ENCODE measurements at places on chromosomes 2 and 18. TPM values are rescaled to one million over a fixed set of nuclear protein-coding genes. Genes with fewer than 3 reads are reported as not detected.

SH3RF3 gene
- total RNA-seq = 0.78 TPM

- peaks cover 15% of the 10 kb centered on the region for H3K4me1 ChIP-seq
- peaks cover 11% of the 10 kb centered on the region for H3K27me3 ChIP-seq
- H3K27ac ChIP-seq = no peak overlapping the region
- no peak for DNase-seq
- H3K4me3 ChIP-seq = no peak overlapping the region
Measured at GRCh38 chr2:236873636-236874035, 212.1 kb upstream of the COPS8 start.

KYNU gene
- total RNA-seq = 0.18 TPM

PLGLB1 gene
- 0.52 TPM for total RNA-seq

DNA sequence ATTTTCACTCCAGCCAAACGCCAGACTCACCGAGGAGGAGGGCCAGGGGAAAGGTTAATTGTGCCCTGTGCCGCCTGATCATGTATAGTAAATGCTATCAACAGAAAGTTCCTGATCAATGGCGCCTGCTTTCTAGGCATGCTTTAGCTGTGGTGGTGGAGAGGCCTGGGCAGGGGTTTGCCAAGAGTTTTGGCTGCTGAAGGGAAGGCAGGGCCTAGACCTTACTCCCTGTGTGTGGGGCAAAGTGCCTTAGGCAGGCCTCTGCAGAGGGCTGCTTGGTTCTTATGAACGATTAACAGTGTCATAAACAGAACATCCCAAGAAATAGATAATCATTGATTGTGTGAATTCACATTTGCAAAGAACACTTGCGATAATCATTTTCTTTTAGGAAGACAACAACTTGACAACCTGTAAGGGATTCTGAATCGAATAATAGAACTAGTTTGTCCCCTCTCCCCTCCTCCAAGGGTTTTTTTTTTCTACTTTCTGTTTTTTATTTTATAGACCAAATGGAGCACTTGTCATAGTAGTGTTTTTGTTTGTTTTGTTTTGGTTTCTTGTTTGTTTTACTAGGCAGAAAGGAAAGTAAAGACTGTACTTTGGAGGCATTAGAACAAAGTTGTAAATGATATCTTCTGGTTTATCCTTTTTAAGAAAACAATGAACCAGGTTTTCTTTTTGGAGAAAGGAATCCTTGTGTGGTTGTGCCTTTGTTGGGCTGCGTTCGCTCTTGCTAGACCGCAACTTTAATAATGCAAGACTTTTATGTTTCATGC lies 6.5 kb downstream of the TSHZ1 start:
- DNase-seq = no peak
- H3K27ac ChIP-seq = no peak overlapping the region
- peaks cover 25% of the 10 kb centered on the region for H3K27me3 ChIP-seq
- H3K36me3 ChIP-seq = no peaks in the 10 kb centered on the region
- H3K4me3 ChIP-seq = no peak overlapping the region

DNA sequence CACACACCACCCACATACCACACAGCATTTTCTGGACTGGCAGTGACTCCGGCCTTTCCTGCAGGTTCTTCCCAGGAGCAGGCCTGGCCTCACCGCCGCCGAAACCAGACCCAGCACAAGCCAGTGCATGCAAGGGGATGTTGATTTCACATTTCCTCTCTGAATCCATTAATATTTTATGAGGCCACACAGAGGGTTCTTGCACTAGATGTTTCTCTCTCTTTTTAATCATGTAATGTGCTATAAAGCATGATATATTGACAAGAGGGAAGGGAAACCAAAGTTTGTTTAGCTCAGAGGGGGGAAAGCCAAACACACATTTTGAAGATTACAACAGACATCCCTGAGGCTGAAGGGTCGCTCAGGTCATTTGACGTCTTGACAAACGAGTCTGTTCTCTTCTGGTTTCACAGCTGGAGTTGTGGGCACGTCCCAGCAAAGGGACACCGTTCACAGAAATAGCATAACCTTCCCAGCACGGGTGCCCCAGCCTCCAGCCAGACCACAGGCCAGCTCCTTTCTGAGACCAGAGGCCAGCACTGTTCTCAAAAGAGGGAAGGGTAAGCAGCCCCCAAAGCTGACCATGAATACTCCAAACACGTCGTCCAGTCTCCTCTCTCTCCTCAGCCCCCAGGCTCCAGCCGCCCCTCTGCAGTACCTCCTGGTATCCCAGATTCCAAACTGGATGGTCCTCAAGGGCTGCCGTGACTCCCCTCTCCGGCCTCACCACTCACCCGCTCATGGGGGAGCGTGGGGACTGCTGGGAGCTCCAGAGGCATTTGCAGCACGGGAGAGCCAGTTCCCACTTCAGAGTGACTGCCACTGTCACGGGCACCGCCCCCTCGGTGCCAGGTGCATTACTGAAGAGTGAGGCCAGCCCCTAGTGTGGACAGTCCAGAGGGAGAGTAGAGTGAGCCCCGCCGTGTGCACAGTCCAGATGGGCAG lies 340.3 kb upstream of the SALL3 start:
- H3K4me1 ChIP-seq = peaks cover 6% of the 10 kb centered on the region
- no peak overlapping the region for H3K4me3 ChIP-seq
- no peak for DNase-seq
- peaks cover 24% of the 10 kb centered on the region for H3K36me3 ChIP-seq
- H3K27ac ChIP-seq = no peak overlapping the region

SLC66A2 gene
- 20.9 TPM for total RNA-seq

DNA sequence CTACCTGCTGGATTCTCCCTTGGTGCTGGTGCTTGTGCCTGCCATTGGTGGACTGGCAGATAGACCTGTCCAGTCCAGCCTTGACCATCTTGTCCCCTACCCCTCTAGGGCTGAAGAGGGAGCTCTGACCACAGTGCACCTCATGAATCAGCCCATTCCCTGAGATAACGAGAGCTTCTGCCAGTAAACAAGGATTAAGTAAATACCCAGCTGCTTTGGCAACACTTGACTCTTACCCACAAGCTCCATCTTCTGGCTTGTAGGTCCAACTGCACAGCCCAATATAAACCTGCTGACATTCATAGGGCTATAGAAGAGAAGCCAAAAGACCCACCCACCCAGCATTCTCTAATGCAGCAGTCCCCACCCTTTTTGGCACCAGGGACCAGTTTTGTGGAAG lies 186.4 kb downstream of the PIK3C3 start:
- no peak for DNase-seq
- H3K4me1 ChIP-seq = no peaks in the 10 kb centered on the region
- H3K27ac ChIP-seq = no peak overlapping the region

CPLX4 gene
- total RNA-seq = not detected

SPEG gene
- 57.8 TPM for total RNA-seq

DNA sequence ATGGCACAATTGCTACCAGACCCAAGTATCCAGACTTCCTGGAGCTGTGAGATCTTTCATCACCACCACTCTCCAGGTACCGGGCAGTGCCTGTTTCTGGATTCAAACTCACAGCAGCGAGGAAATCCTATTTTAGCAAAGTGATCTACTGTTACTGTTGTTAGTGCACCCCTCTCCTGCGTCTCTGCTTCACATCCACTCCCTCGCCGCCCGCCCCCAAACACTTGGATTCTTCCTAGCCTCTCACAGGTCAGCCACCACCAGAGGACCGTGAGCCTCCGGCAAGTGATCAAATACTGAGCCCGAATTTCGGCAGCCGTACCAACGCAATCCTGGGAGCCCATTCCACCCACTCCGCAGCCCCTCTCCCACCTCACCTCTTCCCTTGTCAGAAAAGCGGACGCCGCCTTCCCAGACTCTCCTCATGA lies 519 bp downstream of the METTL4 start:
- peaks cover 26% of the 10 kb centered on the region for H3K4me1 ChIP-seq
- peak overlapping the region; percentile 98 for H3K4me3 ChIP-seq
- peak overlapping the region; percentile 99 for H3K27ac ChIP-seq
- peaks cover 16% of the 10 kb centered on the region for H3K36me3 ChIP-seq

- DNase-seq = peak; percentile 66
- peaks cover 73% of the 10 kb centered on the region for H3K27me3 ChIP-seq
- H3K4me1 ChIP-seq = peaks cover 13% of the 10 kb centered on the region
Measured at GRCh38 chr18:37253394-37254235, 312.0 kb downstream of the CELF4 start.

DNA sequence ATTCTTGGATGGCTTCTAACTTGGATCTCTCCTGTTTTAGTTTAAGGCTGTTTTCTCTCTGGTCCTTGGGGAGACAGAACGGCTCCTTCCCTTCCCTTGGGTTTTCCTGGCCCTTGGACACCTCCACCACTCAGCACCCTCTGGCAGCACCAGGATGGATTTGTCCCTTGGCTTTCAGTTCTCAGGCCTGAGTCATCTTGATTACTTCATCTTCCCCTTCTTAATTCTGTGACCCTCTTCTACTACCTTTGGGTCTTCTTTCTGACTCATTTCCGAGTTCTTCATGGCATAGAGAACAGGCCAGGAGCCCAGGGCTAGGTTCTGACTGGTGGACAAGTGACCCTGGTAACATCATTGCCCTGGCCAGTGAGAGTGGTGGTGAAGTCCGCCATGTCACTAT lies 14.9 kb downstream of the IGFBP2 start:
- peak overlapping the region; percentile 62 for H3K27ac ChIP-seq
- H3K36me3 ChIP-seq = peaks cover 65% of the 10 kb centered on the region
- H3K4me1 ChIP-seq = peaks cover 85% of the 10 kb centered on the region
- DNase-seq = no peak
- no peaks in the 10 kb centered on the region for H3K27me3 ChIP-seq

HOXD4 gene
- not detected for total RNA-seq

DNA sequence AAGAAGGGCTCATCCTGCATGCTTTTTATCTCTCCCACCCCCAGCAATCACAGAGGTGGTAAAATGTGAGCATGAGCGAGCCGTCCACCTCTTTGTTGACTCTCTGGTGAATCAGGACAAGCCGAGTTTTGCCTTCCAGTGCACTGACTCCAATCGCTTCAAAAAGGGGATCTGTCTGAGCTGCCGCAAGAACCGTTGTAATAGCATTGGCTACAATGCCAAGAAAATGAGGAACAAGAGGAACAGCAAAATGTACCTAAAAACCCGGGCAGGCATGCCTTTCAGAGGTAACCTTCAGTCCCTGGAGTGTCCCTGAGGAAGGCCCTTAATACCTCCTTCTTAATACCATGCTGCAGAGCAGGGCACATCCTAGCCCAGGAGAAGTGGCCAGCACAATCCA lies 19.5 kb downstream of the LIPG start:
- peaks cover 12% of the 10 kb centered on the region for H3K4me1 ChIP-seq

MATN3 gene
- 9.1 TPM for total RNA-seq

RIT2 gene
- 1.4 TPM for total RNA-seq

ADCYAP1 gene
- total RNA-seq = not detected

DNA sequence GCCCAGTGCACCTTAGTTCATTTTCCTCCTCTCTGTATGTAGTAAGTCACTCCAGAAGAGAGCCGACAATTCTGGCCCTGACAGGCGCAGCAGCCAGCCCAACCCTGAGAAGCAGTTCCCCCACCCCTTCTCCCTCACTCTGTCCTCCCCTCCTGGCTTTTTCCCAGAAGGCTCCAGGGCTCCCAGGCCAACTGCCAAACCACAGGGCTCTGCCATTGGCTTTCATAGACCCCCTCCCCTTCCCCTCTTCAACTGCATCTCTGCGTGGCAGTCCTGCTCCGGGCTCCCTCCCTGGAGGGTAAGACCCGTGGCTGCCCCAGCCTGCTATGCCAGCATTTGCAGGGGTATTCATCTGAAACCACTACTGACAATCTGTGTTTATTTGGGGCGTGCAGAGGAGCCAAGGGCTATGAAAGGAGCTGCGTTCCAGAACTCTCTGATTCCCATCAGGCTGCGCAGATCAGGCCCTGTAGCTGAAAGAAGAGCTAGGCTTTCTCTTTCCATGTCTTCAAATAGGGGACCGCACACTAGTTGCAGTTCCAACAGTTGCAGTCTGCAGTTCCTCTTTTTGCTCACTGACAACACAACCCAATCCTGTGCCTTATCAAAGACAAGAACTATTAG lies 388.6 kb upstream of the TNP1 start:
- no peak overlapping the region for H3K4me3 ChIP-seq
- DNase-seq = peak; percentile 14
- H3K4me1 ChIP-seq = no peaks in the 10 kb centered on the region
- H3K27me3 ChIP-seq = peaks cover 29% of the 10 kb centered on the region
- no peak overlapping the region for H3K27ac ChIP-seq

NT5DC4 gene
- not detected for total RNA-seq

ACMSD gene
- total RNA-seq = not detected

CPO gene
- 0.46 TPM for total RNA-seq

CD207 gene
- total RNA-seq = not detected

C2orf81 gene
- total RNA-seq = 3.6 TPM

DNA sequence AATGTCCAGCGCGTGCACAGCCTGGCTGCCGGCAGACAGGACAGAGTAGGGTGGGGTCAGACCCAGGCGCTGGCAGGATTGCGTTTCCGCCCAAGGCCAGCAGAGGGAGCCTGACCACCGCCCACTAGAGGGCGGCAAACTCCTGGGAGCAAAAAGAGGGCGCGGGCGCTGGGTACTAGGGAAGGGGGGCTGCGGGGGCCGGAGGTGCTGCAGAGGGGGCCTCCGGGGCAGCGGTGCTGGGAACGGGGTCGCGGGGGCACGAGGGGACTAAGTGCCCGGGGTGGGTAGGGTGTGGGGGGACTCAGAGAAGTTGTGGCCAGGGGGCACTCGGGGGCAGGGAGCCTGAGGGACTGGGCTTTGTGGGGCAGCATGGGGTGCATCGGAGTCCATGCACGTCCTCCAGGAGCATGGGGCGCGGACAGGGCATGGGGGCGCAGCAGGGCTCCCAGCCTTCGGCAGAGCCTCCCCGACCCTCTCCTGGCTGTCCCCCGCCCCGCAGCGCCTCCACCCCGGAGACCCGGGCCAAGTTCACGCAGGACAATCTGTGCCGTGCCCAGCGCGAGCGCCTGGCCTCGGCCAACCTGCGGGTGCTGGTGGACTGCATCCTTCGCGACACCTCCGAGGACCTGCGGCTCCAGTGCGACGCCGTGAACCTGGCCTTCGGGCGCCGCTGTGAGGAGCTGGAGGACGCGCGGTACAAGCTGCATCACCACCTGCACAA lies 3.2 kb downstream of the TEKT4 start:
- H3K4me3 ChIP-seq = peak overlapping the region; percentile 49
- no peak overlapping the region for H3K27ac ChIP-seq
- DNase-seq = peak; percentile 92
- peaks cover 10% of the 10 kb centered on the region for H3K4me1 ChIP-seq
- no peaks in the 10 kb centered on the region for H3K36me3 ChIP-seq

GRCh38 chr18:22182884-22183697 lies 13.7 kb downstream of the GATA6 start:
- H3K27ac ChIP-seq = no peak overlapping the region
- peaks cover 2% of the 10 kb centered on the region for H3K4me1 ChIP-seq
- peaks cover 54% of the 10 kb centered on the region for H3K27me3 ChIP-seq
- no peaks in the 10 kb centered on the region for H3K36me3 ChIP-seq
- H3K4me3 ChIP-seq = no peak overlapping the region

- H3K27ac ChIP-seq = no peak overlapping the region
- DNase-seq = no peak
- no peak overlapping the region for H3K4me3 ChIP-seq
Measured at GRCh38 chr2:118430510-118431164, 342.4 kb downstream of the INSIG2 start.

VAMP5 gene
- 6.3 TPM for total RNA-seq

- H3K27me3 ChIP-seq = no peaks in the 10 kb centered on the region
- peaks cover 2% of the 10 kb centered on the region for H3K4me1 ChIP-seq
- H3K27ac ChIP-seq = no peak overlapping the region
- H3K4me3 ChIP-seq = no peak overlapping the region
- DNase-seq = no peak
- peaks cover 15% of the 10 kb centered on the region for H3K36me3 ChIP-seq
Measured at GRCh38 chr18:79199691-79200374, 130.6 kb downstream of the ATP9B start.
